Body of pancreas (tissue), 4 donors: ENCODE measurements at places on chromosomes 4 and X. TPM values are rescaled to one million over a fixed set of nuclear protein-coding genes. Genes with fewer than 3 reads are reported as not detected.

GRCh38 chrX:154321594-154321993, 26.0 kb downstream of the TKTL1 start:
- no peaks in the 10 kb centered on the region for H3K36me3 ChIP-seq
- H3K27ac ChIP-seq, result no peak overlapping the region
- no peak for DNase-seq
- no peaks in the 10 kb centered on the region for H3K4me1 ChIP-seq

DNA sequence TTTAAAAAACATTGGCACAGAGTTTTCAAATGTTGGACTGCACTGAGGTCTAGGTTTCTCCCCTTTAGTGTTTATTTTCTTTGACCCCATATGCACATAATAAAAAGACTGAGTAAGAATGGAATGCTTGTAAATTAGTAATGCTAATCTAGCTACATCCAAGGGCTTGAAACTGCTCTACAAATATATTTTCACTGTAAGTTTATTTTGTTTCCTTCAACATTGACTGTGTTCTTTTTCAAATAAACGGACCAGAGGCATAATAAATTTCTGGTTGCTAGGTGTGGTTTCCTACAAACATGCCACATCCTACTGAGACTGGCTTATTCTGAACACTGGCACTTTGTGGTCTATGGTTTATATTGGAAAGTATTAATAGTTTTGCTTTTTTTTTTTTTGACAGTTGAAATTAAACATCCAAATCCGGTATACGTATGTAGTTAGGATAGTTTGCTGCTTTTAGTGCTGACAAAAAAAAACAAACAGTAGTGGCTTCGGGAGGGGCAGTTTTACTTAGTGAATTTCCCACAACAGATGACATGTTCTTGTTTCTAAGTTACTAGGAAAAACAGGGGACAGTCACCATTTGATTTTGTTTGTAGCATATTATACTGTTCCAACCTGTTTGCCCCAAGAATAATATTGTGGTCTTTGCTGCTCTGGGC, 13.2 kb downstream of the CA5B start:
- H3K36me3 ChIP-seq, result no peaks in the 10 kb centered on the region
- H3K27me3 ChIP-seq, result no peaks in the 10 kb centered on the region
- H3K4me1 ChIP-seq, result no peaks in the 10 kb centered on the region
- no peak overlapping the region for H3K4me3 ChIP-seq

- no peaks in the 10 kb centered on the region for H3K27me3 ChIP-seq
- DNase-seq, result no peak
- H3K27ac ChIP-seq, result no peak overlapping the region
- no peaks in the 10 kb centered on the region for H3K4me1 ChIP-seq
- no peaks in the 10 kb centered on the region for H3K36me3 ChIP-seq
- no peak overlapping the region for H3K4me3 ChIP-seq
Observed at GRCh38 chrX:84339507-84340364, 151.7 kb upstream of the RPS6KA6 start.

GRCh38 chr4:107870236-107870635, 45.5 kb downstream of the SGMS2 start:
- H3K4me1 ChIP-seq, result peaks cover 12% of the 10 kb centered on the region
- no peak for DNase-seq
- no peaks in the 10 kb centered on the region for H3K27me3 ChIP-seq

GRCh38 chr4:85555206-85555605, 80.3 kb downstream of the ARHGAP24 start:
- no peaks in the 10 kb centered on the region for H3K4me1 ChIP-seq
- no peaks in the 10 kb centered on the region for H3K27me3 ChIP-seq
- no peak for DNase-seq
- H3K4me3 ChIP-seq, result no peak overlapping the region
- no peaks in the 10 kb centered on the region for H3K36me3 ChIP-seq
- no peak overlapping the region for H3K27ac ChIP-seq

FRMPD3 gene
- not detected for total RNA-seq

DNA sequence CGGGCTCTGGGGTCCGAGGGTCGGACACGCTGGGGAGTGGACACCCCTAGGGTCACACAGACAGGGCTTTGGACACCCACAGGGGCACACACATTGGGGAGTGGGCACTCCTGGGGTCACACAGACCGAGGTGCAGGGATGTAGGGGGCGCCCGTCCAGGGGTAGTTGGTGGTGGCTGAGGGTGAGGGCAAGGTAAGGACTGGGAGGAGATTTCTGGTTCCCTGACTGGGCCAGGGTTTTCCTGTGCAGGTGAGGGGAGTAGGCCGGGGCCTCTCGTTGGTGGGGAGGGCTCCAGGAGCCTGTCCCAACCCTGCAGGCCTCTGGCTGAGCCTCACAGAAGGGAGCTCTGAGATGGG, 21.9 kb upstream of the WDR45 start:
- peak overlapping the region; percentile 60 for H3K27ac ChIP-seq
- H3K36me3 ChIP-seq, result no peaks in the 10 kb centered on the region
- no peak for DNase-seq

MAGEA1 gene
- total RNA-seq, result not detected

GRCh38 chrX:17882680-17883079, 21.6 kb upstream of the RAI2 start:
- no peak for DNase-seq
- no peaks in the 10 kb centered on the region for H3K36me3 ChIP-seq
- H3K27ac ChIP-seq, result no peak overlapping the region
- no peak overlapping the region for H3K4me3 ChIP-seq
- H3K4me1 ChIP-seq, result no peaks in the 10 kb centered on the region

DNA sequence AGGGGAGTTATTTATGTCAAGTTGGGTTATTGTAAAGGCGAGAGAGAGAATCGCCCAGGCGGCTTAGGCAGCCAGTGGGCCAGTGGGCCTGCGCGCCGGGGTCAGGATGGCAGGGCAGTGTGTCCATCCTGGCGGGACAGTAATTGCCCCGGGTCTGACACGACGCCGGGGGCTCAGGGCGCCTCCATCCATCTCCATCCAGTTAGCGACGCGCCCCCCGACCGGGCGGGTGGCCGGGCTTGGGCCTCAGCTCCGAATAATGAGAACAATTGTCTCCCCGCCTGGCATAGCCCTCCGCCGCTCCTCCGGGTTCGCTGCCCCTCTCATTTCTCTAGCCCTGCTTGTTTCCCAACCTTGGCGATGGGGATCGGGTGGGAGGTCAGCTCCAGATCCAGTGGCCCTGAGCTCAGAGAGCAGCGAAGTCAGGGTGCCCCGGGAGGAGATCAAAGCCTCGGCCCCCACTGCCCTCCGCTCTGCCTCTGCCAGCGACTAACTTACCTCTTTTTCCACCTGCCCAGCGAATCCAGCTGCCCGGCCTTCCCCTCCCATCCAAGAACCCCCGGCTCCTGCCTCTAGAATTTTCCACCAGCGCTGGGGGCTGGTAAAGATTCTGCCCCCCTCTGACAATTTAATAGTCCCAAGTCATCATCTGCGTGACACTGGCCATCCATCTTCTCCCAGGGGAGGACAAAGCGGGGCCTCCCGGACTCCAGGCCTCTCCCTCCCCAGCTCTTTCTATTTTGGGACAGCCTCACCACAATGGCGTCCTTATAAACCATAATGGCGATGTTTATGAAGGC, 56.9 kb upstream of the TMEM33 start:
- H3K4me3 ChIP-seq, result no peak overlapping the region
- no peak overlapping the region for H3K27ac ChIP-seq
- peaks cover 28% of the 10 kb centered on the region for H3K4me1 ChIP-seq
- H3K27me3 ChIP-seq, result no peaks in the 10 kb centered on the region

- no peaks in the 10 kb centered on the region for H3K36me3 ChIP-seq
- H3K27ac ChIP-seq, result no peak overlapping the region
- no peaks in the 10 kb centered on the region for H3K27me3 ChIP-seq
Observed at GRCh38 chr4:83107631-83108030, 6.9 kb downstream of the PLAC8 start.

PITX2 gene
- not detected for total RNA-seq
